Stomach (tissue), 19 donors: ENCODE measurements at places on chromosomes 4 and X. TPM values are rescaled to one million over a fixed set of nuclear protein-coding genes. Genes with fewer than 3 reads are reported as not detected.

The ALG13 gene
- 27.8 TPM for polyA plus RNA-seq

DNA sequence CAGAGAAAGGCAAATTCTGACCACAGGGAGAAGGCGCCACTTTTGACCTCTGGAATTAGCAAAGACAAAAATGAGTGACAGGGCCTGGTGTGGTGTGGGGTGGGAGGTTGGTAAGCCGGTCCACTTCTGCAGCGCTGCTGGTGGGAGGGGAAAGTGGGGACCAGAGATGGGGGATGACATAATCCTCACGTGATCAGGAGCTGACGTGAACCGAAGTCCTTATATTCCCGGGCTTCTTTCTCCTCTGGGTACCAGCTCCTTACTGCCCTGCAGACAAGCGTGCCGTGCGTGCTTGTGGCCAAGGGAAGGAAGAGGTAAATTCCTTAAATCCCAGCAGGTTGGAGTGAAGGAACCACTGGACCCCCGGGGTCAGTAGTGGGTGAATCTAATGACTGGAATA is at the start of gene TCEAL7:
TSS of gene TCEAL7 (plus strand) at position 249 of the 400 bp plus-strand sequence. CDS start 1,165 bp downstream, outside the sequence.
- DNase-seq, result peak; percentile 85

The PPA2 gene
- polyA plus RNA-seq, result 74.6 TPM

The SPANXD gene
- not detected for polyA plus RNA-seq

DNA sequence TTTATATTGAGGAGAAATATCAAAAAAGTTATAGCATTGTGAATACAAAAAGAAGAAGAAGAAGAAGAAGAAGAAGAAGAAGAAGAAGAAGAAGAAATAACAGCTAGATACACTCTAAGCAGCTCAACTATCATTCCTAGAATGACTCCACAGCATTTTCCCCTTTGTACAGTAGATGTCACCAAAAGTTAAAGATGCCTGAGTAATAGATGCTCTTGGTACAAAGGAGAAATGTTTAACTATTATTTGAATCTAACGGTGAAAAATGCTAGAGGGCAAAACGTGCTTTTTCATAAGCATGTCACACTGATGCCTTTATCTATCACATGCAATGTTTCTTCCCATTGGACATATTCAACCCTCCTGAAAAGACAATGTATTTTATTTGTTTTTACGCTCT is 178.4 kb upstream of the GPRIN3 start:
- peak; percentile 55 for DNase-seq

DNA sequence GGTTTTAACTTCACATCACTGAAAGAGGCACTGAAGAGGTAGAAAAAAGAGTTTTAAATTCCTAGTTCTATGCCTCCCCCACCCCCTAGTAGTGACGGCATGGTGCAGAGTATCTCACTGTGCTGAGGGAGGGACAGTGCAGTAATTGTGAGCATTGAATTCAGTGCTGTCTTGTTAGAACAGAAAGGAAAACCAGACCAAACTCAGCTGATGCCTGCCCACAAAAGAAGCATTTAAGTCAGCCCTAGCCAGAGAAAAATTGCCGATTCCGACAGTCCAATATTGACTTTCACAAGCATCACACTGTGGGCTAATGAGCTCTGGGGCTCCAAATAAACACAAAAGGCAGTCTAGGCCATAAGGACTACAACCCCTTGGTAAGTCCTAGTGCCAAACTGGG is 417.7 kb downstream of the AR start:
- DNase-seq, result no peak

The GPRASP1 gene
- polyA plus RNA-seq, result 1.4 TPM

The TMPRSS11A gene
- polyA plus RNA-seq, result not detected

The ERVMER34-1 gene
- polyA plus RNA-seq, result not detected

DNA sequence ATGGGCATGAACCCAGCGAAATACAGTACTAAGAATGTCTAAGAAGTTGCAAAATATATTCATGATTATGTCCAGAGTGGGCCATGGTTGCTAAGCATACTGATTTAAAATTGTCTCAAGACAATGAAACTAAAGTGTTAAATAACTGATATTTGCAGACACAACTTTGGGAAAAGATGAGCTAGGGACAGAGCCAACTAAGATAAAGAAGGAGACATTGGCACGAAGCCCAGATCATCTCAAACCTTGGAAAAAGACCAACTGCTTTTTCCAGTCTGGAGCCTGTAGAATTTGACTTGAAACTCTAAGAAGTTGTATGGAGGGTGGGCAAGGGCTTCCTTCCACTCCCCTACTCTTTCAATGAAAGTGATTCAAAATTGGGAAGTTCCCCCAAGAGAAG is 108.5 kb upstream of the GLRA2 start:
- no peak for DNase-seq

- DNase-seq, result no peak
Measured at GRCh38 chr4:182698212-182698611, 219.0 kb downstream of the DCTD start.

The C4orf17 gene
- polyA plus RNA-seq, result not detected

The USP27X gene
- 2.1 TPM for polyA plus RNA-seq

DNA sequence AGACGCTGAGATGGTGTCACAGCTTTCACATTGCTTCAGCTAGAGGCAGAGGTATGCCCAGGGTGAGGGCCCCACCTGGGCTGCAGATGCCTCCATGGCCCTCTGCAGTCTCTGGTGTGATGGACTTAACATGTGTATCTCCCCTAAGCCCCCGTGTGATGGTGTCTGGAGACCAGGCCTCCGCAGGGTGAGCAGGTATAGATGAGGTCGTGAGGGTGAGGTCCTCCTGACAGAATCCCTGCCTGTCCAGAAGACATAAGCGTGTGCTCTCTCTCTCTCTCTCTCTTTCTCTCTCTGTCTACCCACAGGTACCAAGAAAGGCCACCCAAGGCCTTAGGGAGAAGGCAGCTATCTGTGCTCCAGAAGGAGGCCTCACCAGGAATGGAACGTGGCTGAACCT is 50.9 kb downstream of the CPZ start:
- no peak for DNase-seq

The SHROOM3 gene
- 18.9 TPM for polyA plus RNA-seq

DNA sequence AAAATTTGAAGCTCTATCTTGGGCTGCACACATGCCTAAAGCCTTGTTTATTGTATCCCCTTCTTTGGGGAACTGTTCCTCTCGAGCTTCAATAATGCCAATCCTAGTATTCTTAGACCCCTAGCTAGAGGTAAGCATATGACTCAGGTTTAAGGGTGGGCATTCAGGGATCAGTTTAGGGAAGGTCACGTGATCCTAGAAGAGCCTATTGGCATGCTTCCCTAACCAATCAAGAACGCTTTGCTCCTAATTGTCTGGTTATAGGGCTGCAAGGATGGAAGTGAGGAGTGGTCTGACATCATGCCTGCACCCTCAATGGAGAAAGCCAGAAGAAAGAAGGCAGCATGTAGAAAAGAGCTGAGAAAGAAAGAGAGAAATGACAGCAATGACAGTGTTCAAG is 46.9 kb downstream of the TLR10 start:
- DNase-seq, result no peak

The OPN1MW gene
- not detected for polyA plus RNA-seq

DNA sequence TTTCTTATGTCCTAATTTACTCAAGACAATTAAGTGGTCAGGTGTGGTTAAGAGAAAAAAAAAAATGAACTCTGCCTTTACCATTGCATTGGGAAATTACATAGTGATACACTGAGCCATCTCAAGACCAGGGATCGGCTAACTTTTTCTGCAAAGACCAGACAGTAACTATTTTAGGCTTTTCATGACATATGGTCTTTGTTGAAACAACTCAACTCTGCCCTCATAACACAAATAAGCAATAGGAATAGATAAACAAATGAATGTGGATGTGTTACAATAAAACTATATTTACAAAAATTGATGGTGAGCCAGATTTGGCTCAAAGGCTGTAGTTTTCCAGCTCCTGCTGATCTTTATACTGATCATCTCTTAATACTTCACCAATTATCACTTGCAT is 632.6 kb upstream of the INTU start:
- DNase-seq, result no peak

- DNase-seq, result no peak
Measured at GRCh38 chr4:5003918-5004317, 15.3 kb downstream of the CYTL1 start.

The F11 gene
- polyA plus RNA-seq, result not detected

GRCh38 chr4:7335344-7336066 is 99.2 kb downstream of the PSAPL1 start:
- DNase-seq, result peak; percentile 62

The MXRA5 gene
- 1.2 TPM for polyA plus RNA-seq

The L1CAM gene
- polyA plus RNA-seq, result 3.1 TPM

DNA sequence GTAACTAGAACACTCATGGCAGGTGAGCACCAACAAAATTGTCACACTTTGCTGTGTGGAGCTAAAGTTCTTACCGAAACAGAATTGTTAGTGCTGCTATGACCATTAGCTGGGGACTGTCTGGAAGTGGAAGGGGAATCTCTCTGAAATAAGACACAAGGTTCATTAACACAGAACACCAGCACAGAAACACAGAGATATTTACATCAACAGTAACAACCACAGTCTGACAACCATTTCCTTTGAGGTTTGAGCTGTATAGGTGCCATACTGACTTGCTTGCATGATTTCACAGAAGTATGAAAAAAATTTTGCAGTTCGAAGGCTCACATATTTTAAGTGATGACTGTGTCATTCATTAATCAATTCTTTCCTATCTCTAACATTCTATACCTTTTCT is 109.8 kb downstream of the NYX start:
- DNase-seq, result no peak

The FAAH2 gene
- polyA plus RNA-seq, result 14.0 TPM

- no peak for DNase-seq
Measured at GRCh38 chr4:139969635-139970266, 184.2 kb downstream of the MAML3 start.

DNA sequence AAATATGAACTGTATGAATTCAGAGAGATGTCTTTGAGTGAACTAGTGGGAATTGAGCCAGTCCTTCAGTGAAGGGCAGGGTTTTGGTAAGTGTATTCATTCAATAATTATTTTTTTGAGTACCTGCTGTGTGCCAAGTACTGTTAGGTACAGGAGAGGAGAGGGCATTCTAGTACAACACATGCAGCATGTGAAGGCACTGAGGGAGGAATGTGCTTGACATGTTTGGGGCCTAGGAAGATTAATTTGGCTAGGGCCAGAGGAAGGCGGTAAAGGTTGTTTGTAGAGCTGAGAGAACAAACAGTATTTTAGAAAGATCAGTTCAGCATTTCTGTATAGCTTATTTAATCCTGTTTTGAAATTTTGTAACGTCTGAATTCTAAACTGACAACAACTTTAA is 27.8 kb downstream of the APOOL start:
- DNase-seq, result no peak

DNA sequence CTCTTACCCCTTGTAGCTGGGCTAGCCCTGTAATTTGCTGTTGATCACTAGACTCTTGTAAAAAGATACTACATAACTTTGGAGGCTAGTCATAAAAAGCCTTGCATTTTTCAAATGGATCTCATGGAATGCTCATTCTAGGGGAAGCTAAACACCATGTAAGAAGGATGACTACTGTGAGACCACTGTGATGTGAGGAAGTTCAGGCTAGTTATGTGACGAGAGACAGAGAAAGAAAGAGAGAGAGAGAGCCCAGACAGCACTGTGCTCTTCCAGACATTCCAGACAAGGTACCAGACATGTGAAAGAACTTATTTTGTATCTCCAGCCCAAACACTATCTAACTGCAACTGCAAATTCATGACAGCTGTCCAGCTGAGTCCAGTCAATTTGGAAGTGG is 404.6 kb upstream of the PITX2 start:
- no peak for DNase-seq

The ETDA gene
- not detected for polyA plus RNA-seq

The VCX gene
- not detected for polyA plus RNA-seq

DNA sequence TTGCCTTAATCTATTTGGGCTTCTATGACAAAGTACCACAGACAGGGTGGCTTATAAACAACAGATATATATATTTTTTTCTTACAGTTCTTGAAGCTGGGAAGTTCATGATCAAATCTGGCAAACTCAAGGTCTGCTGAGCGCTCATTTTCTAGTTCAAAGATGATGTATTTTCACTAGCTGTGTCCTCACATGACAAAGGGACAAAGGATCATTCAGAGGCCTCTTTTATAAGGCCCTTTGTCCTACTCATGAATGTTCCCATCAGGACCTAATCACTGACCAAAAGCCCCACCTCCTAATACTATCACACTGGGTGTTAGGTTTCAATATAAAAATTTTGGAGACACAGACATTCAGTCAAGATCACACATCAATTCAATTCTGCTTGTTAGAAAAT is 2025.2 kb downstream of the PCDH7 start:
- DNase-seq, result no peak

- no peak for DNase-seq
Measured at GRCh38 chrX:69010339-69010738, 154.9 kb downstream of the PJA1 start.

- no peak for DNase-seq
Measured at GRCh38 chr4:112403101-112403945, 106.2 kb downstream of the ALPK1 start.

DNA sequence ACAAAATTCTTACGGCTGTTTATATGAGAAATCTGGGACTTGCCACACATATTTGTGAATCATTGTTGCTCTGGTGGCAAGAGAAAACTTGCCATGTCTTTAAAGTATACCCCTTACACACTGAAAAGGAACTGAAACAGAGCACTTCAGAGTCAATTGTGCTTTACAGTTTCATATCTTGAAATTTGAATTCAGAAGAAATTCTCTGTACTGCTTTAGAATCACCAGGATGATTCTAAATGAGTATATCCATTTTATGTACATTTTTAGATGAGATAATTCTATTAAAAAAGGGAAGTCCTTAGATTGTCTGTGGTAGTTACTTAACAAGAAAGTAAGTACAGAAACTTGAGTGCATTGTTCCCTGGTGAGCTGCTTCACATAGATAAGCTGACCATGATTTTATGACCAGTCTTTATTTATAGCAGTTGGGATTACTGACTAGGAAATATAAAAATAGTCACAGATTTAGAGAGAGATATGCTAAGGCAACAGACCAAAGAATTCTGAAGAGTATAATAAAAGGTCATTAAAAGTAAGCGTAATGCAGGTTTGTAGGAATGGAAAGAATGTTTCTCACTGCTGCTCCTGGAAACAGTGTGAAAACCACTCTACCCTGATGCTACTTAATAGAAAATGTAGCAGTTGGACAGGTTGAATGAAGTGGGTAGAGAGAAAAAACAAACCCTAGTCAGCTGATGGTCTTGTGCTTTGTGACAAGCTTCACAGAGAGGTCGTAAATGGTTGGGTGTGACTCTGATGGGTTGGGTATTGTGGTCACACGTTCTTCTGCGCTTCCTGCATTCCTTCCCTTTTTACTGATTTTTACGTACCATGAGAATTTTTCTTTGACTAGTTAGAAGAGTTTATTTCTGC is 41.0 kb downstream of the FNIP2 start:
- DNase-seq, result no peak

The SLIT2 gene
- polyA plus RNA-seq, result 4.6 TPM

DNA sequence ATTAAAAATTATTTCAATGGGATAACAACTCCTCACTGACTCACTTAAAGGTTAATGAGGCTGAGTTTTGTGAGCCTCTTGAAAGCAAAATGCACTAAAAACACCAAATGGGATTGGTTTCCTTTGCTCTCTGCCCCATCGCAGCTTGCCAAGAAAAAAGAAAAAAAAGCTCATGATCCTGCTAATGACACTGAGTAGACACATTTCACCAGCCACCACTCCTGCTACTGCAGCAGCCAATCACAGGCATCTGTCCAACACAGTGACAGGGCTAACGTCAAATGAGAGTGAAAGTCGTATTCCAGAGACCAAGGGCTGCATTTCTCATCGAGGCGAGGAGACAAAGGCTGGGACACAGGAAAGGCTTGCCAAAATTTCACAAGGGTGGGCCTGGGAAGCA is 5.2 kb downstream of the APBB2 start:
- DNase-seq, result peak; percentile 65
